ENCODE measurements at places on chromosomes 3 and 15.

- no peak for DNase-seq
These were observed 236.8 kb upstream of the GBE1 start for GRCh38 chr3:81998139-81998755.

DNA sequence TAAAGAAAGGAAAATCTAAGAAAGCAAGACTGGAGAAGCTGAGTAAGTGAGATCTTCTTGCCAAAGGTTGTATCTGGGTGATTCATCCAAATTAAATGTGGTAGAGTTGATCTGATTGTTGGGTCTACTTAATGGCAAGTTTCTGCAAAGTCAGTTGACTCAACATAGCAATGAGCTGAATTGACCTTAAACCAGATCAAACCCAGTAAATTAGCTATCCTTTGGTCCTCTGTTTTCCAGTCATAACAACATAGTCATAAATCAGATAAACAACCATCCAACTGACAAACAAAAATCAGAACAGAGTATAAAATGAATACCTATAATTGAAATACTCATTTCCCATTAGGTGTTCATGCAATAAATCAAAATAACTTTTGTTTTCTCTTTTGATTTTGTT is 142.6 kb upstream of the CFAP20DC start:
- no peak for DNase-seq

DNA sequence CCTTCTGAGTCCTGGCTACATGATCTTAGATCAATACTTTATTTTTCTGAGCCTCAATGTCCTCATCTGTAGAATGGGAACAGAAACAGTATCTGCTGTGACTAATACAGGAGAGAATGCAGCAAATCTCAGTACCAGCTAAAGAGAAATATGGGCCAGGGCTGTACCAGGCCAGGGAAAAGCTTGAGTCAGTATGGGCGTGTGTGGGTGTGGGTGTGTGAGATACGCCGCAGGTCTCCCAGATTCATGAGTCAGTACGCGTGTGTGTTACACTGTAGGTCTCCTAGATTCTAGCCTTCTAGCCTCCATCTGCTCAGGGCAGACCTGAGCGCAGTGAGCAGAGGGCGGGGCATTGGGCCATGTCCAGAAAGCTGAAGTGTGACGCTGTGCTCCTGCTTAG is 15.2 kb downstream of the GNAI2 start:
- no peak for DNase-seq

GRCh38 chr3:122383771-122384697 is at the start of gene FAM162A:
Gene FAM162A (plus strand): TSS chr3:122384182. CDS start chr3:122384266, 84 bp downstream.
- DNase-seq = peak; percentile 91

GRCh38 chr3:45597581-45597980 is 3.0 kb downstream of the LIMD1 start:
- DNase-seq = no peak

GRCh38 chr15:34359416-34359815 is 7.6 kb downstream of the LPCAT4 start:
- no peak for DNase-seq

DNA sequence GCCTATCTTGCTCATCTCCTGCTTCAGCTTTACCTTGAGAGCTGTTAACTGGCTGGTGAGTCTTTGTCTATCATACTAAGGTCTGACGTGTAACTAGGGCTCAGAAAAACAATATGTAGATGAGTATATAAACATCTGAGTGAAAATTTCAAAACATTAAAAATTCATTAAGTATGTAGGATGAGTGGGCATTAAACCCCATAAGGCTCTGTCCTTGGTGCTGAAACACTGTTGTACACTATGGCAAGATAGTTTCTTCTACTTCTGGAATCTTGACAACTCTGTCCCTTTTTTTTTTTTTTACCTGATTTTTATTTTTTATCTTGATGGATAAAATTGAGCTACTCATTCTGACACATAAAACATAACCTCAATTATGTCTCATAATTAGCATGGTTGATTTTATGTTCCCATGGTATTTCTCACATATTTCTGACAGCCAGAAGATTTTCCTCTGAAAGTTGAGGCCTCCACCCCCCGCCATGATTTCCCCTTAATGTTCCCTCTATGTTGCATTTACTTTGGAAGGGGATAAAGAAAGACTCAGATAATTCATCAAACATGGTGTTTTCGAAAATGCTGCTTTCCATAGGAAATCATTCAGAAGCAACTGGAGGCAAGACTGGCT is 54.3 kb downstream of the DGKG start:
- no peak for DNase-seq

DNA sequence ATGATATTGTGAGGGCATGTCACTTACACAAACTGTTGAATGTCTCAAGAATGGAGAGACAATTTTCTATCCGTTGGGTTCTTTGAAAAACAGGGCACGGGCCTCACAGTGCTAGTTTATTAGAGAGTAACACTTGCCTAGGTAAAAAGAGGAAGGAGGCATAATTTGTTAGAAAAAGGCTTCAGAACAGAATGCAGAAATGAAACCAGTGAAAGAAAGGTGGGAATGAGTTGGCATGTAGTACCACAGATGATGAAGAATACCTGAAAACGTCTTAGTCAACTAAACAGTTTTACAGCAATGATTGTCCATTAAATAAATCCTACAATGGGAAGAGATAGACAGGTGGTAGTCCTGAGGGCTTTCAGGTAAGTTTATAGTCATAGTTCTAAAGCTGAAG is 1399.7 kb upstream of the CADM2 start:
- DNase-seq = no peak

- no peak for DNase-seq
These were observed 2.2 kb downstream of the CADM2 start for GRCh38 chr3:84961011-84961410.

DNA sequence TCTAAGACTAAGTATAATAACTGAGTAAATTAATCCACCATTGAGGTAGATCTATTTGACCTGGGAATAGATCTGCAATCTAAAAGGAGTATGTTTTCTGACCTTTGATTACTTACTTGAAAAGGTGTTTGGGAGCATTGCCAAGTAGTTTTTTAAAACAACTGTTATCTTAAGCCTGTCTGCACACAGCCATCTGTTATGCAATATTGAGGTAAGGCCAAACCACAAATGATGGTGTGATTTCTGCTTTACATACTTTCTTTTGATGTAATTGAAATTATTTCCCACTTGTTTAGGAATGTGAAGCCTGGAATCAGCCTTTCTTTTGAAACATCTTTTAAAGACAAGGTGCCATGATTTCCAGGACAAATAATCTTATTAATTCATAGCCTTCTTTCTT is 274.0 kb downstream of the BBX start:
- no peak for DNase-seq

DNA sequence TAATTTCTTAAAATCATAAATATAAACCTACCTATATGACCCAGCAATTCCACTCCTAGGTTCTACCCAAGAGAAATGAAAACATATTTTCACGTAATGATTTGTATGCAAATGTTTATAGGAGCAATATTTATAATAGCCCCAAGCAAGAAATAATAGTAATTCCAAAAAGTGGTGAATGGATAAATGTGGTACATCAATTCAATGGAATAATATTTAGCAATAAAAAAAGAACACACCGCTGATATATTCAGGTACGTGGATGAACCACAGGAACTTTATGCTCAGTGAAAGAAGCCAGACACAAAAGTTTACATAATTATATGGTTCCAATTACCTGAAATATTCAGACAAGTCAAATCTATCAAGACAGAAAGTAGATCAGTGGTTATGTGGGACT is 49.9 kb downstream of the ACAD9 start:
- no peak for DNase-seq

DNA sequence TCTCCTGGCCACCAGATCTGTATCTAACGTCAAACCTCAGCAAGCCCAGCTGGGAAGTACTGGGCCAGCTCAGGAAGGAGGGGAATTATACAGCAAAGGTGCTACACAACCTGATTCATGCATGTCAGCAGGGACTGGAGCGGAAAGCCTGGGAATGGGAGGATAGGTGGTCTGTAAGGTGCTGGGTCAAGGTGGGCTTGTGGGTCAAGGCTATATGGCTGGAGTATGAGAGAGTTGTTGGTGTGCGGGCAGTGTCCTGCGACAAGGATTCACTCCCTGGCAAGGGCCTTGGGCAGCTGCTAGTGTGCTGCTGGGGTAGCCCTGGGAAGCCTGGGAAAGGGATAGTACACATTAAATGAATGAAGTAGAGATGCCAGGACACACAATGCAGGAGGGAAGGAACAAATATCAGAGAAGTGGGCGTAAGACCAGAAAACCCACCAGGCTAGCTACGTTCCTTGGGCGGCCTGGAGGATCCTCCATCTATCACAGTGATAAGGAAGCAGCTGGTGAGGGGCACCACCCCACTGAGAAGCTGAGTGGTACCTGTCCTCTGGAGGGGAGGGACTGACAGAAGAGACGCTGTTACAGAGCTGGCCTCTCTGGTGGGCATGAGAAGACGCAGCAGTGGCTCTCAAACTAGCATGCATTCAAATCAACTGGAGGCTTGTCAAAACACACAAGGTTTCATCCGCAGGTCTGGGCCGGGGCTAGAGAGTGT is 8.5 kb upstream of the SYNM start:
- DNase-seq = no peak

DNA sequence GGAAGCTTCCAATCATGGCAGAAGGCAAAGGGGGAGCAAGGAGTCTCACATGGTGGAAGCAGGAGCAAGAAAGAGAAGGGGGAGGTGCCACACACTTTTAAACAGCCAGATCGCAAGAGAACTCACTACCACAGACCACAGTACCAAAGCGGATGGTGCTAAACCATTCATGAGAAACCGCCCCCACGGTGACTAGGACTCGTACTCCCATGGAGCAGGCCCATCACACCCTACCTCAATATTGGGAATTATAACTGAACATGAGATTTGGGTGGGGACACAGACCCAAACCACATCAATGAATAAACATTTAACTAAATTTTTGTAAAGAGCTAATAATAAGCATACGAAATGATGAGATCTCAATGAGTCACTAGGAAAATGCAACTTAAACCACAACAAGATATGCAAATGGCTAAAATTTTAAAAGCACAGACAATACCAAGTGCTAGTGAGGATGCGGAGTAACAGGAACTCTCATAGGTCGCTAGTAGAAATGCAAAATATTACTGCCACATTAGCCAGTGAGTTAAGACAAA is 10.0 kb downstream of the MRPS25 start:
- DNase-seq = peak; percentile 63

- DNase-seq = no peak
These were observed 110.3 kb downstream of the CYP19A1 start for GRCh38 chr15:51227940-51228732.

- DNase-seq = no peak
These were observed 448 bp upstream of the KBTBD12 start for GRCh38 chr3:127914584-127914983.

DNA sequence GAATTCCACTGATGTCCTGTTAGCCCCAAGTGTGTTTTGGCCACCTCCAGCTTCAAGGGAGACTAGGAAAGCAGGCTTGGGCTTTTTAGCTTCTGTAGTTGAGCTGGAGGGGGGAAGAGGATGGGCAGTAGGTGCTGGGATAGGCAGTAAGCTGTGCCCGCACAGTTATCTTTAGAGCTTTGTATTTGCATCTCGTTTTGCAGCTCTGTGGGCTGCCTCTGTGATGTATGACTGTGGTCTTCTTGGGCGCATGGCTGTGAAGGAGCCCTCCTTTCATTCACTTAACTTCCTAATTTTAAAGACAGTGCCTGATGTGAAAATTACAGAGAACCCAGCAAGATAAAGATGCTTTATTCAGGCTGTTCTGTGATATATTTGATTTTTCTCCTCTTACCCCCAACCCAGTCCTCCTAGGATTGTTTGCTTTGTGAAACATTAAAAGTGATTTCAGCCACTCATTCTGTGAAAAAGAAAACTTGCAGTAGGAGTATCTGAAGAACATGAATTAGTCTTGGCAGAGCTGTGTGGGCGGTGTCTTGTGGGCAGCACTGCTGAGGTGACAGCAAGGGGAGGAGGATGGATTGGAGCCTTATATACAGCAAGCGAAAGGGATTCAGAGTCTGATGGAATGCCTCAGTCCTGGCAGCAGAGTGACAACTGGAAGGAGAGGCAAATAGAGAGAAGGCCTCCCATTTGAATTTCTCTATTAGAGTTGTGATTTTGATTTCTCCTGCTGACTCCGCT is 74.3 kb downstream of the LARS2 start:
- peak; percentile 40 for DNase-seq

DNA sequence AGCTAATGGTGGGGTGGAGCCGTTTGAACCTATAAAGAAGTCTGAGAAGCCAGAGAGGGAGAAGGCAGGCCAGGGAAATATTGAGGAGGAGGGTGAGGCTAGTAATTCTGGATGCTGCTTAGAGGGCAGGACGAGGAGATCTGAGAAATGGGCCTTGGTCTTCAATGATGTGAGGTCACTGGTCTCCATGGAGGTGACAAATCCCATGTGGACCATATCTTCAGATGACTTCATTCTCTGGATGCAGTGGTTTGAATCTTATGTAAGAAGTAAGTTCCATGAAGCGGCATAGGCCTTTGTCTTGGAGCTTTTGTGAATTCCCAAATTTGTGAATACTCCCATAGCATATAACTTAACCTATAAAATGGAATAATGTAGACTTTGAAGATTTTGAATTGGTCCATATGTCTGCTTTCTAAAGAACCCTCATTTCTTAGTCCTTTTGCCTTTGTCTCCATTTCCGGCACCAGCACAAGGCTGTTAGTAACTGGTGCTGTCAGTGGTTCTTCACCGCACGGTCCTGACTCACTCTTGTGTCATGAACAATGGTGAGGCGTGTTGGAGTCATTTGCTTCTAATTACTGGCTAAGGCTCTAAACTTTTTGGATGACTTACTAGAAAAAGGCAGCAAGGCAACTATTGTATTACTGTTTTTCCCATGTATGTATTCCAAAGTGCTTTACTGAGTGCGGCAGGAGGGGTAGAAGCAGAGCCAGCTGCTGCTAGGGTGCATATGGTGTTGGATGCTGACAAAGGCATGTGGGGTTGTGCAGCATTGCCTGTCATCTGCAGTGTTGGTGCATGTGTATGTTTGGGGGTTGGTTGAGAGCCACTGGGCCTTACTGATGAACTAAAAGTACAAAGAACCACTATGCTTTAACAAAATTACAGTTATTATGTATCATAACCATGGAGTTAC is 279.3 kb upstream of the C2CD4B start:
- peak; percentile 1 for DNase-seq

DNA sequence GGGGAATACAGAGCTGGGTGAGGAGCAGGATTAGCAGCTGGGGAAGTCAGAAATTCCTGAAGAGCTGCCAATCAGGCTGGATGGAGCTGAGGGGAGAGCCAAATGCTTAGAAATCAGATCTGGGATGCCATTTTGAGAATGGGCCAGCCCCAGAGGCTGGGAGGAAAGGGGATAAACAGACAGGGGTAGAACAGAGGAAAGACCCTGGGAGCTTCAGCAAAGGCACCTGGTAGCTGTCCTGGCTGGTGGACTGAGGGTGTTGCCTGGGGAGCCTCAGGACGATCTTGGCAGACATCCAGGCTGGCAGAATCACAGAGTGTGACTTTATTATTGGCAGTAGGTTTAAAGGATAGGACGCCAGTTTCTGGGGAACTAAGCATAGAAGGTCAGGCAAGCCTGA is 97.8 kb downstream of the SQOR start:
- DNase-seq = no peak

GRCh38 chr3:140166861-140167599 is 232.0 kb downstream of the CLSTN2 start:
- no peak for DNase-seq

DNA sequence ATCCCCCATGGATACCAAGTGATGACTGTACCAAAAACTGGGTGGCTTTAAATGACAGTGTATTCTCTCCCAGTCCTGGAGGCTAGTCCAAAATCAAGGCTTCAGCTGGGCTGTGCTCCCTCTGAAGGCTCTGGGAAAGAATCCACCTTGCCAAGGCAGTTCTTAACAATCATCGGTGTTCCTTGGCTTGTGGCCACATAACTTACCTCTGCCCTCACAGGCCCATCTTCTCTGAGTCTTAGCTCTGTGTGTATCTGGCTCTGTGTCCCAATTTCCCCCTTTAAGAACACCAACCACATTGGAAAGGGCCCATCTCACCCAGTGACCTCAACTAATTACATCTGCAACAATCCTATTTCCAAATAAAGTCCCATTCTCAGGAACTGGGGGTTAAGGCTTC is 503.0 kb upstream of the PROK2 start:
- DNase-seq = no peak

All from stimulated activated CD8-positive, alpha-beta memory T cell treated with anti-CD3 and anti-CD28 coated beads, Interleukin-15, amount 100 ng/mL, for 48 hours (primary cell).